ENCODE measurements at places on chromosomes 5 and 9. TPM values are rescaled to one million over a fixed set of nuclear protein-coding genes. Genes with fewer than 3 reads are reported as not detected.

Gene MEIKIN
- total RNA-seq, result not detected

Gene PCDHA4
- total RNA-seq, result not detected

Gene SPATA24
- 13.0 TPM for total RNA-seq

Gene PCA3
- total RNA-seq, result not detected

Gene ENHO
- 0.60 TPM for total RNA-seq

Gene PCDHB7
- total RNA-seq, result not detected

Gene HARS1
- 78.8 TPM for total RNA-seq

Gene NR2F1
- total RNA-seq, result 14.0 TPM
